ENCODE measurements at places on chromosomes 11 and 22.

GRCh38 chr11:26958702-26959049 lies 35.2 kb upstream of the FIBIN start:
- DNase-seq: no peak

GRCh38 chr11:47514825-47515647 lies 37.9 kb downstream of the CELF1 start:
- no peak for DNase-seq

DNA sequence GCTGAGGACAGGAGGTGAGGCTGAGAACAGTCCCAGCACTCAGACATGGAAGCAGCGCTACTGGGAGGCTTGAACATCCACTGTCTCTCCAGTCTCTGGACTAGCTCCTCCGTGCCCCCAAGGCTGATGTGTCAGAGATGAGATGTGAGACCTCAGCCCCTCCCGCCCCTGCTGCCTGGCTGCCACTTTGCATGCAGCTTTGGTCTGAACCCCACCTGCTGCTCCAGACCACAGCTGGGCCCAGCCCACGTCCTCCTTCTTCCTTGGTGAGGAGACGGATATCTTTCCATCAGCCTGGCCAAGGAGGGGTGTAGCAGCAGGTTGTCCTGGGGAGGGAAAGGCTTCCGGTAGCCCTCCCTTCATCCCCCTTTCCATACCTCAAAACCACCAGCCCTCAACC lies 148.0 kb upstream of the B3GAT1 start:
- no peak for DNase-seq

DNA sequence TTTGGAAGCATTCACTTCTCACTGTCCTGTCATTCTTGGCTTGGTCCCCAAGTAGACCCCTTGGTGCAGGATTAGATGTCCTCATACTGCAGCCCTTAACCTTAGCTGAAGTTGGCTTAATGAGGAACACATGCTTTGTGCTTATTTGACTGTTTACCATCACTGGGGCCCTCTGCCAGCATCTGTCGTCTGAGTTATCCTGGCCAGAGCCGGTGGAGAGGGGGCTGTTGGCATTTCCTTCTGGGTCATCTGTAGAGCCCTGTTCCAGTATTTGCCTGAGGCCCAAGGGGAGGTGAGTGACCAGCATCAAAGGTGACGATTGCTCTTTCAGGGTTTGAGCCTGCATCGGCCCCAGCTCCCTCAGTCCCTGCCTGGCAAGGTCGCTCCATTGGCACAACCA lies 126.4 kb upstream of the RASSF10 start:
- DNase-seq: no peak

DNA sequence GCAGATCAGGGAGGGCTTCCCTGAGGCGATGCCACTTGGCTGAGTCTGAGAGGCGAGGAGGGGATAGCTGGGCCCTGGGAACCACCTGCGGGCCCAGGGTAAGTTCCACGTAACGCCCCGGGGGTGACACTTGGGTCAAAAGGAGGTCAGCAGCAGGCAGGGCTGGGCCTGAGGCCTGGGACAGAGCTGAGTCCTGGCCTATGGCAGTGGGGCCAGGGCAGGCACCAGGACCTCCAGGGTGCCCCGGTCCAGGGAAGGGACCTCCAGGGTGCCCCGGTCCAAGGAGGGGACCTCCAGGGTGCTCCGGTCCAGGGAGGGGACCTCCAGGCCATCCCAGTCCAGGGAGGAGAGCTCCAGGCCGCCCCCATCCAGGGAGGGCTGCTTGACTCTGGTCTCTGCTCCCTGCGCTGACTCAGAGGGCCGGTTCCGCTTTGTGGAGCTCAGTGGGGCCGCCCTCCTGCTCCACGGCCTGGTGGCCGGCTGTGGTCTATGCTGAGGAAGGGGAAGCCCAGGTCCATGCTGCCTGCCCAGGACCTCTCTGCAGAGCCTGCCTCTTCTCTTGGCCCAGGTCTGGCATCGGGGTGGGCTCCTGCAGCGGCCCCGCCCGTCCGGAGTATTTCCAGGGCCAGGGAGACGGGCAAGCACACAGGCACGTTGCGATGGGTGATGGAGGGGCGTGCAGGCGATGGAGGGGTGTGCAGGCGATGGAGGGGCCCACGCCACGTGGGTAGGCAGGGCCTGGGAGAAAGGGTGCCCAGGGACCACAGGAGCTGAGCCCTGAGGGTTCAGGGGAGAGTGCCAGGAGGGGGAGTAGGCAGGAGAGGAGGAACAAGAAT lies 19.5 kb upstream of the WNT7B start:
- DNase-seq: peak; percentile 79

DNA sequence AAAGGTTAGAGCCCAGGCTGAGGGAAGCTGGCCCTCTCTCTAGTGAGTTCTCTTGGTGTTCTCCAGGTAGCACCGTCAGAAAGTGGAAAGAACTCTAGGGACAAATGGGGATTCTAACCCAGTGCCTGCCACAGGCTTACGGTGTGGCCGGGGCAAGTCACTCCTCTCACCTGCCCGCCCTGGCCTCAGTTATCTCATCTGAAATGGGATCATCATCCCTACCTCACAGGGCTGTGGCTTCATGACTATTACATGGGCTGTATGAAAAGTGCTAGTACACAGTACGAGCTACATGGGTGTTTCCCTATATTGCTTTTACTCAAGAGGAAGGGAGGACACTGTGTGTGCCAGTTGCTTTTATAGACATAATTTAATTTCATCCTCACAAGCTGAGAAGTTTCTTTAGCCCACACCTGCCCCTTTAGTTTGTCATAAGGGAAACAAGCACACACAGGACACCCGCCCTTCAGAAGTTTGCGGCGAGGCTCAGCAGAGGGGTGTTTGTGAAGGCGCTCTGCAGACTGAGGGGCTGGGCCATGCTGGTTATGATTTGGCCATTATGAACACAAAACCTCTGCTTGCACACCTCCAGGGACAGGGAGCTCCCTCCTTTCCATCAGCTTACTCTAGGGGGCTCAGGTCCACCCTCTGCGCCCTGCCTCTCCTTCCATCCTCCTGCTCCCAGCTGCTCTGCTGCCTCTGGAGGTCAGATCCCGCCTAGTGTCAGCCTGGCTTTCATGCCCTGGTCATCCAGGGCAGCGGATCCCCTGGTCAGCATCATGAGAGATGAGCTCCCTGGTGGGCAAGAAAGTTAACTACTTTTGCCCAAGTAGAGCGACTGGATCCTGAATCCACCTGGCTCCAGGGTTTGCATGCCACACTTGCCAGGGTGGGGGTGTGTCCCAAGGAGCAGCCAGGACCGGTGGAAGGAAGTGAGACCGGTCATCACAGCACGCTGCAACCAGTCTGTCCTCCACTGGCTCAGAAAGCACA lies 1.2 kb downstream of the KLHL35 start:
- no peak for DNase-seq

GRCh38 chr22:19892257-19892879 lies 37.7 kb upstream of the GNB1L start:
- no peak for DNase-seq

DNA sequence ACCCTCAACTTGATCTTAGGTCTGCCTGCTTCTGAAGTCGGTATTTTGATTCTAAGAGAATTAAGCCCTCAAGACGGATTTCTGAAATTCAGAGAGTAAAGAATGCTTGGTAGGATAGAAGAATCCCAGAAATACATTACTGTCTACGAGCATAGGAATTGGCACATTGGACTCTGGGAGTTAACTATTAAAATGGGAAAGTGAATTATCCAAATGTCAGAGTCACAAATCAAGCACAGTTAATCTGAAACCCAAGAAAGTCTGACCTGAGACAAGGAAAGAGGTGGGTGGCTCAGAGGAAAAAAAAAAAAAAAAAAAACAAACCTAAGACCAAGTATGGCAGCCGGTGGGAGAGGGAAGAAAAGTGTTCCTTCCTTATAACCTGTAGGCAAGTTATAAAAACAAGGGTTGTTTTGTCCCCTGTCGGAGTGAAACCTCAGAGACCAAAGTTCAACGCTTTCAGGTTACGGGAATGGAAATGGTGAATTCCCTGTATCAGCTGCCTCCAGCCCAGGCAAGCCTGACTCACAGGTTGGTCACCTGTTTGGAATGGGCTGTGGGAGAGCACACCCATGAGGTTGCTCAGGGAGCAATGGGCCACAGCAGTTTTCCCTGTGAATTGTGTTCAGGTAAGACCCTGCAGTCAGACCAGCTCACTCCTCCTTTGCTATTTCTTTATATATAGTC lies 139.0 kb downstream of the ETS1 start:
- DNase-seq: no peak

GRCh38 chr11:85029964-85030363 lies 597.2 kb downstream of the DLG2 start:
- no peak for DNase-seq

GRCh38 chr11:62592989-62593421 lies 1.7 kb upstream of the TUT1 start:
- no peak for DNase-seq

GRCh38 chr11:129320494-129320893 lies 55.2 kb upstream of the BARX2 start:
- DNase-seq: peak; percentile 39

DNA sequence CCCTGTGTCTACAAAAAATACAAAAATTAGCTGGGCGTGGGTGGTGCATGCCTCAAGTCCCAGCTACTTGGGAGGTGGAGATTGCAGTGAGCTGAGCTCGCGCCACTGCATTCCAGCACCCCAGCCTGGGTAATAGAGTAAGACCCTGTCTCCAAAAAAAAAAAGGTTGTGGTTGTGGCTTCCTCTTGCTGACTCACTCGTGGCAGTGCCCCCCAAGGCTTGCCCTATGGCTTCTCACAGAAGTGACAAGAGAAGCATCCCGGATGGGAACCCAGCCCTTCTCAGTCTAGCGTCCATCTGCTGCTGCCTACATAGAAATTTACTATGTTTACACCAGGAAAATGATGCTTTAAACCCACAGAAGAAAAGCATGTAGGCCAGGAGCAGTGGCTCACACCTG lies 68.5 kb upstream of the PITPNB start:
- DNase-seq: no peak

- DNase-seq: peak; percentile 97
Observed at GRCh38 chr22:46754110-46754799, 8.2 kb upstream of the TBC1D22A start.

DNA sequence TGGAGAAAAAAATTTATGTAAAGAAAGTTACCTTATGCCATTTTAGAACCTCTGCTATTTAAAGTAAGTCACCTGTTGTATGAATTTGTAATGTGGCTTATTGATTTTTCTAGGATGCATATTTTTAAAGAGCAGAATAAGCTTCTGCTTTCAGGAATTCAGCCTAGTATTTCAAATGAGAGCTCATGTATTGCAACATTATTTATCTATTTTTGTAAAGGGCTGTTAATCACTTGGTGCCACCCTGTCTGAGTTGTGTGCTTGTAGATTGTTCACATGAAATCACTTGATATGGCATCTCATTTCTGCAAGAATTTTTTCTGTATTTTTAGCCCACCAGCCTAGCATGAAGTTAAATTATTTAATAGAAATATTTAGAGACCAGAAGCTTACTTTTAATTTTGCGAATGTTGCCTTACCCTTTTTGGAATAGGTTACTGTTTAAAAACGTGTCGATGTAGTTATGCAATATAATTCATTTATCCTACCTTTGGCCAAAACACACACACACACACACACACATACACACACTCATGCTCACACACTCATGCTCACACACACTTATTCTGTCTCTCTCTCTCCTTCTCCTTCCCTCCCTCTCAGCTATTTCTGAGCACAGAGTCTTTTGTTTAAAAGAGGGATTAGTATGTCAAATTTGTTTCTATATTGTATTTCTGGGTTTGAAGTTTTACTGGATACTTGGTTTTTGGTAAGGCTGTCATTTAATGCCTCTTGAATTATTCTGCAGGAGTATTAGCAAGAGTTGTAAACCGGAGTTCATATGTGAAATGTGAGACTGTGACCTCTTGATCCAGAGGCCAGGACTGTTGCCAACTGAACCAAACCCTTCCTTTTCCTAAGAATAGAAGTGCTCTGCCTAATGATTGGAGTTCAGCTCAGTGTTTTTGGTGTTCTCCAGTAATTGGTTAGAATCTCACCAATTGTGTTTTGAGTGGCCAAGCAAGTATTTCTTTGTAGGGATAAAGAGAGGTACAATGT lies 34.4 kb downstream of the YAP1 start:
- peak; percentile 62 for DNase-seq

GRCh38 chr22:45096256-45096907 lies 67.3 kb upstream of the NUP50 start:
- peak; percentile 36 for DNase-seq

- DNase-seq: peak; percentile 72
Observed at GRCh38 chr22:42644422-42645340, 4.3 kb upstream of the ATP5MGL start.
